Thoracic aorta endothelial cell (primary cell): ENCODE measurements at places on chromosomes 4 and X. TPM values are rescaled to one million over a fixed set of nuclear protein-coding genes. Genes with fewer than 3 reads are reported as not detected.

Gene MAGEA2
- not detected in 2 replicates for total RNA-seq

Gene DRP2
- total RNA-seq = 0.80 and 1.0 TPM in 2 replicates

Gene PPP1R2C
- total RNA-seq = not detected in 2 replicates

Gene GPR50
- not detected in 2 replicates for total RNA-seq

Gene CYBB
- total RNA-seq = not detected in 2 replicates

Gene WNK3
- 1.2 and 1.3 TPM in 2 replicates for total RNA-seq

Gene PFKFB1
- total RNA-seq = 0.07 TPM in 1 of 2 replicates, not detected in the other

Gene XAGE1A
- total RNA-seq = not detected in 2 replicates

Gene CXCL1
- 64.6 and 78.5 TPM in 2 replicates for total RNA-seq

Gene BCAP31
- total RNA-seq = 237 and 249 TPM in 2 replicates
